Dermis microvascular lymphatic vessel endothelial cell (primary cell): ENCODE measurements at places on chromosomes 7 and 10. TPM values are rescaled to one million over a fixed set of nuclear protein-coding genes. Genes with fewer than 3 reads are reported as not detected.

- no peak for DNase-seq
These were observed 219.8 kb upstream of the GLI3 start for GRCh38 chr7:42456756-42457276.

DNA sequence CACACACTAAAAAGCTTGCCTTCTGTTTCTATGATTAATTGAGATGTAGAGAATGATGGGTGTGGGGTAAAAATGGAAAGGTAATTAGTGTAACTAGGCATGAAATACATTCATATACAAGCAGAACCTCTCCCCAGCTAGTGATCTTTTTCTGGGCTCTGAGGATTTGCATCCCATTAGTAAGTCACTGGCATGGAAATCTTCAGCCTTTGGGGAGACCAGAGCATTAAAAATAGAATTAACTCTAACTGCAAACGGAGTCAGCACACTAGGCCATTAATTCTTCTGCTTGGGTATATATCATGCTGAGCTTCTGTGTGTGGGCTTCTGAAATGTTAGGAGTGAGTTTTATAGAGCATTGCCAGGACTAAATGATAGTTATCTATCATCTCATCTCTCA, 128.9 kb downstream of the HDAC9 start:
- DNase-seq = no peak

DNA sequence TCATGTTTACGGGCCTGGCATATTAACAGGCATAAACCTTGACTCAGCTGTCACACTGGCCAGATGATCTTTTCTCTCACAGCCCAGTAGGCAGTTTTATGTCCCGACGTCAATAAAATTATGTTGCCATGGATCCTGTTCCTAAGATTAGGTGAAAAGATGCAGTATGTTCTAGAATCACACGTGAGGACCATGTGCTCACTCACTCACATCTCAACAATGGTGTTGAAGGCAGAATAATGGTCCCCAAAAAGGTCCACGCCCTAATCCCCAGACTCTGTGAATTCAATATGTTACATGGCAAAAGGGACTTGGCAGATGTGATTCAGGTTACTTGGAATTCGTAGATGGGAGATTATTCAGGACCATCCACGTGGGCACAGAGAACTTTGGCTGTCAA, 3.5 kb downstream of the DOCK1 start:
- DNase-seq = no peak

DNA sequence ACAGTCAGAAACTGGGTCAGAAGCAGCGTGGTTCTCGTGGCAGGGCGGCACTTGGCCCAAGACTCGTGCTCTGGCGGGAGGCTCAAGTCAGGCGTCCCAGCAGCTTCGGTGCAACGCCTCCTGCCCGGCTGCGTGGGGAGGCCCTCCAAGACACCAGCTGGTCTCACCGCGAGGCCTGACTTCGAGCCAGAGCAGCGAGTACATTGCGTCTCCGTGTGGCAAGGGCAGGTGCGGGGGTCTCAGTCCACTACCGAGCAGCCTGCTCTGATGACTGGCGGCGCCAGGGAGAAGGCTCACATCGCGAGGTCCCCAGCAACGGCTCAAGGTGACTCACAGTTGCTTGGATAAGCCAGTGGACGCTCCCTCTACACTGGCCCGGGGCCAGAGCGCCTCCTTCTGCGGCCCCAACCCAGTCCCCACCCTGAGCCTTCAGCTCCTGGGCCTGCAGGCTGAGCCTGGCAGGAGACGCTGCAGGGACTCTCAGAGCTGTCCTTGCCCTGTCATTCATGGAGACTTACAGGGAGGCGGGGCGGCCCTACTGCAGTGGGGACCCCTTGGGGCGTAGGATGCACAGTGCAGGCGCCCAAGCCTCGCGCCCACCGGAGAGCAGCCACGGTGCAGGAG, 41.9 kb upstream of the PRKAR1B start:
- no peak for DNase-seq

LRRC18 gene
- total RNA-seq = not detected in 2 replicates

SLC13A1 gene
- total RNA-seq = not detected in 2 replicates

NKX6-2 gene
- total RNA-seq = not detected in 2 replicates
